NCI-H1436 treated with DMSO at 0.1 percent for 48 hours (cell line): ENCODE measurements at places on chromosomes 3 and 15.

GRCh38 chr3:130907966-130908365 is 14.1 kb downstream of the ATP2C1 start:
- no peak for DNase-seq

DNA sequence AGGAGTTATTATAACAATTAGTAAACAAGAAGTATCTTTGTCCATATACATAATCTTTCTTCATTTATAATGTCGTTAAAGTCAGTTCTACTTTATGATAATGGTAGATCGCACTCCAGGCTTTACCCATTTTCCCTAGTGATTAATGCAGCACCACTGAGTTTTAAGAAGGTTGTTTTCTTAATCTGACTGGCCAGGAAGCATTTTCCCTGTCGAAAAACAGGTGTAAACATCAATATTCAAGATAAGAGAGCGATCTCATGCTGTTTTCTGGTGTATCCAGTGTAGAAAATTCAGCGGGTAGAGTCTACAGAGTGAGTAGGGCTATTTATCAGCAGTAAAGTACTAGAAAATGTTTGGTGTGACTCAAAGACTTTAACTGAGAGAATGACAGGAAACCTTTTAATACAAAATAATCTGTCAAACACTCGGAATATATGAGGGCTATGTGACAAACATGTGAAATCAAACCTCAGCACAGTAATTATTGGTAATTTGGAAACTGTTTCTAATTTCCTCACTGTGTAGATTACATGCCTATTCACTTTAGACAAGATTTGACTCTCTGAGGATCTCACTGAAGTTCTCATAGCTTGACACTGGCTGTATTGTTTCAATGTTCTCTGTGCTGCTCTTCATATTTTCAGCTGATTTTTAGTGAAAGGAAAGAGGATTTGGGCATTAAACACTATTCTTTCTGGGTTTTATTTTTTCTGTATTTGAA is 1013.2 kb downstream of the VGLL3 start:
- no peak for DNase-seq

GRCh38 chr3:38268522-38268921 is 2.9 kb downstream of the SLC22A13 start:
- DNase-seq = no peak

DNA sequence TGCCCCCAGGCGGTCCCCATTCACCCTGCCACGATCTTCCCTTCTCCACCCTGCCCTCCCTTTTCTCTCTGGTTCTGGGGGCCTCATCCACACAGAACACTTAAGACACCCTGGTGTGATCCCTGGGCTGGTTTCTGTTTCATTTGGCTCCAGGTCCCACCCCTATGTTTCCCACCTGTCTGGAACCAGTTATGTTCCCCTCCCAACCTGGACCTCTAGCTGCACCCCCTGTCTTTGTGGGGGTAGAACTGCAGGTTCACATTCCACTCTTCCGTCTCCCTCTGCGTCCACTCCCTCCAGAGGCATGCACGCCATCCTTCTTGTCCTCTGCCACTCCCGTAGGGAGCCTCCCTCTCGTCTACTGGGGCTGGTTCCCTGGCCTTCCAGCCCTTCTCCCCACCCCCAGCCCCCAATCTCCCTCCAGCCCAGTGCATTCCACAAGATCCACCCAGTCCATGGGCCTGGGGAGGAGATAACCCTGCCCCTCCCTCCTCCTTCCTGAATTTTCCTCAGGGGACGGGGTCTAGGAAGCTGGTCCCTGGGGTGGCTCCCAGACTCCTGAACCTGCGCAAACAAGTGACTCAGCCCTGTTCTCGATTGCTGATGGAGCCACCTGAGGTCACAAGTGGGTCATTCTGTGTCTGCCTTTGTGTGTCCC is 73.8 kb downstream of the ABTB1 start:
- no peak for DNase-seq

GRCh38 chr15:38528294-38528693 is 36.3 kb downstream of the RASGRP1 start:
- no peak for DNase-seq

DNA sequence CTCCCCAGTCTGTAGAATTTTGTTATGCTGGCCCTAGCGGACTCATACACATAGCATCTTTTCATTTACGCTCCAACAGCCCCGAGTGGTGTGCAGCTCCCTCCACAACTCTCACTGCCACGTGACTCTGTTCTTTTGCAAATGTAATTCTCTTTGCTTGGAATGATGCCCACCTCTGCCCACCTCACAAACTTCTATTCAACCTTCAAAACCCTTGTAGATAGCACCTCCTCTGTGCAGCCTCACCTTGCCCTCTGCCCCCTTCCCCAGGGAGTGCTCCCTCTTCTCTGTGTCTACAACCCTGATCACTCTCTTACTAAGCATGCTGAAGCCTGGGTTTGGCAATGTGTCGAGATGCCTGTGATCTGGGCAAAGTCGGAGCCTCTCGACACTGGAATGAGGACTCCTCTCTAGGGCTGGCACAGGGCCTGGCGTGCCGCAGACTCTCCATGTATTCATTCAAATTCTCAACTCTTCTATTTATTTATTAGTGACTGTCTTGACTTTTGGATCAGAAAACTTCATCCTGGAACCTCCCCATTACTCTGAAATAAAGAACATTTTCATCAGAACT is 73.5 kb downstream of the MGLL start:
- DNase-seq = no peak

GRCh38 chr15:41872166-41872747 is 21.6 kb downstream of the SPTBN5 start:
- DNase-seq = no peak

DNA sequence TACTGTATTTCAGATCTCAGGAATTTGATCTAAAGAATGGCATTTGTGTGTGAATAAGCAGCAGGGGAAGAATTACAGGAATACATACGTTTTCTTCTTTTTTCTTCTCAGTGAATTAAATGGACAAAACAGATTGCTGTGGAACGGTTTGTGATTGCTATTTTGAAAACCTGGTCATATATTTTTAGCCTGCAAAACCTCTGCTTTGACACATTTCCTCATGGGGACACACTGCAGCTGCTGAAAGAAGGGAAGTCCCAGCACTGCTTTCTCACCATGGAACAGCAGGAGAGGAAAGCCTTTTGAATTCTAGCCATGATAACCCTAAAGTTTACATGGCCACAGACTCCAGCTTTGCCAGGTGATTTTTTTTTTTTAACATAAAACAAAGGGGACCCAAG is 315.0 kb downstream of the OXSM start:
- DNase-seq = no peak

GRCh38 chr15:23910030-23910429 is 222.9 kb upstream of the NDN start:
- DNase-seq = no peak

- DNase-seq = no peak
Observed at GRCh38 chr15:33159726-33160453, 34.6 kb downstream of the FMN1 start.

GRCh38 chr3:48852151-48852550 is 4.5 kb upstream of the PRKAR2A start:
- DNase-seq = no peak

DNA sequence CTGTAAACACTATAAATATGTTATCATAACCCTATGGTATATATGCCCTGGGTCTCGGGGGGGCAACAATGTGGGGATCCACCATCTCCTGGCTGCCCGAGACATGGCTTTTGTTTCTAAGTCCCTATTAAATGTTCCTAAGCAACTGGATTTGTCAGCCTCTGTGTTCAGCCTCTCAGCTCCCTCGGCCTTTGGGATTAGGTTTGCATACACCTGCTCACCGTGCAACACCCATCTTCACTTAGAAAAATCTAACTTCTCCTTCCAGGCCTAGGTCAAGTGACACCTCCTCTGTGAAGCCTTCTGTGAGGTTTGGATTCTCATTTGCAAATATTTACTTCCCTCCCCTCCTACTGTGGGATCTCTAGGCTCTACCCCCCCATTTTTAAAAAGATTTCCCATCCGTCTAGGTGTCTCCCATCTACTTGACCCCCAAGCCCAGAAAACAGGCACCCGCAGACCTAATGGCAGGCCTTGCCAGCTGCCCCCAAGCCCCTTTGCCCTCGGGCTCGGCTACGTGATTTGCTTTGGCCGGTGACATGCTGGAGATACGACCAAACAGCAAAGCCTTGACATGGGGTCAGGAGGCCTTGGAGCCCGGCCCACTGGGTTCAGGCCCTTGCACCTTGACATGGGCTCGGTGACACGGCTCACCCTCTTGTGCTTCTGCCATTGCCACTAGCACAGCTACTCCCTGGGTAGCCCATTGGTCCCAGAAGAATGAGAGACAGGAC is 66.0 kb upstream of the BLM start:
- DNase-seq = no peak

DNA sequence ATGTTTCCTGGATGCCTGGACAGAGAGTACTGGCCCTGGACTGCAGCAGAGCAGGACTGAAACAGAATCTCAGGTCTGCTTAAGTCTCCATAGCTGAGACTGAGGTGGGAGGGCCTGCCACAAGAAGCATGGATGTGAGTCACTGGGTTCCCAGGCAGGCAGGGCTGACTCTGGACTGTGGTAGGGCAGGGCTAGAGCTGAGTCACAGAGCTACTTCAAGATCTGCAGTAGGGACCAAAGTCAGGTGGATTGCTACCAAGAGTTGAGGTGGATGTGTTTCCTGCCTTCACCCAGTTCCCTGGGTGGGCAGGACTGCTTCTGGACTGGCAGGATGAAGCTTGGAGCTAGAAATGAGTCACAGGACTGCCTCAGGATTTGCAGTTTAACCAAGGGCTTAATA is 282.9 kb downstream of the AGBL1 start:
- no peak for DNase-seq

DNA sequence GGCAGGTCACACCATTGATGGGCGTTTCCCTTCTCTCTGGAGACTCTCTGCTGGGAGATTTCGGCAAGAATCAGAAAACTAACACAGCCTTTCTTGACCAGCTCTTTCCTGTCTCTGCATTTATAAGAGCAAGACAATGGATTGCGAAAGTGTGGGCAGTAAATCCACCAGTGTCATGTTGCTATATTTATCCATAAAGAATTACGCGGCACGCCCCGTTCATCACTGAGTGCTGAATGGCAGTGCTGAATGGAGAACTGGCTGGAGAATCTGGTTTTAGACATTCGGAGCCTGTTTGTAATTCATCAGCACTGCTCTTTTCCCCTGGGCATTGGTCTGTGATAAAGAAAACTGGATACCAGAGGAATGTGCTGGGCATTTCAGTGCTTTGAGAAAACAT is 2.0 kb upstream of the CEMIP start:
- DNase-seq = no peak

DNA sequence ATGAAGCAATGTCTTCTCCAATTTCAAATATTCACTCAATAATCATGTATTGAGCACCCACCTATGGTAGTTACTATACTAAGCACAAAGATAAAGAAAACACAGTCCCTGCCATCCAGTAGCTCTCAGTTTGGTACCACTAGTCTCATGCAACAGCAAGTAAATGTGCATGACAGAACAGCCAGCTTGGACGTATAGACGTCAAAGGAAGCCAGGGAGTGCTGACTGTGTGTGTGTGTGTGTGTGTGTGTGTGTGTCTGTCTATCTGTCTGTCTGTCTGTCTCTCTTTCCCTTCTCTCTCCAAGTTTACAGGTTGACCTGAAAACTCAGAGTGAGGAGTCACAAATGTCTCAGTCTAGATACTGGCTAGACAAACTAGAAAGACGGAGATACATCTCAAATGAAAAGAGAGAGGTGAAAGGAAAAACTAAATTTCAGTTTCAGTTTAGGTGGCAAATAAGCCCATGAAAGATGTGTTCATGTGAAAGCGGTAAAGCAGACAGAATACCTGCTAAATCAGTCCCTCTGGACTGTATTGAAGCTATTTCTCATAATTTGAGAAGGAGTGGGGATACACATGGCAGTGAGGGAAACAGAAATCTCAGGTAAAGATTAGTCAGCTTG is 141.1 kb upstream of the PTPRG start:
- DNase-seq = no peak

DNA sequence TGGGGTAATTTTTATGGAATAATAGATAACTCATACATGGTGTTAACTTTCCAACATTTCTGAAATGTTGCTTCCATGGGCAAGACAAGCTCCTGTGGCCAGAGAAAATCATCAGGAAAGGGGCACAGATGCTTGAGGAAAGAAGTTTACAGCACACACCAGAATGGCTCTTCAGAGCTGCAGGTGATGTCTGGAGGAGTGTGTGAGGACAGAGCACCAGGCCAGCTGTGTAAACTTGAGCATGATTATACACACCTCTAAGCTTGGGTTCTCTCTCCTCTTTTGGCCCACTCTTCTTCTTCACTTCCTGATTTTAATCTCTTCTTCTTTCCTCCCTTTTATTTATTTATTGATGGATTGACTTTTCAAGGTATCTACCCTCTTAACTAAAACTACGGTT is 676.0 kb downstream of the GRM7 start:
- no peak for DNase-seq
